DND-41 (cell line): ENCODE measurements at places on chromosomes 13 and 19.

- no peak for DNase-seq
Measured at GRCh38 chr13:67095621-67096020, 134.5 kb downstream of the PCDH9 start.

DNA sequence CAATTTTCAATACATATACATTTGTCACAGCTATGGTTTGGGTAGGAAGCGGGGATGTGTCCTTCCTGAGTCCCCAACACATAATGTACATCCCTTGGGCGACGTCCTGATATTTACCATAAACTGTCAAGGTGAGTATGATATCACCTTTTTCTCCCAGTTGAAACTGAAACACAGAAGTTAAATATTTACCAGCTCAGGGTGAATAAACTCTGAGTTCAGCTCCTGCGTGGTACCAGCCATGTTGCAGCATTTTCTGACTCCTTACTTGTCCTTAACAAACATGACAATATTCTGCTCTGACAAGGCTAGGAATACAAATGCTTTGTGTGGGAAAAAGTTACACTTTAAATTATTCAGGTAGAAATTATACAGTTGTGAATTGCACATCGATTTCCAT, 294.2 kb downstream of the TEX29 start:
- no peak for DNase-seq

GRCh38 chr13:42561752-42562467, 12.0 kb upstream of the TNFSF11 start:
- no peak for DNase-seq

DNA sequence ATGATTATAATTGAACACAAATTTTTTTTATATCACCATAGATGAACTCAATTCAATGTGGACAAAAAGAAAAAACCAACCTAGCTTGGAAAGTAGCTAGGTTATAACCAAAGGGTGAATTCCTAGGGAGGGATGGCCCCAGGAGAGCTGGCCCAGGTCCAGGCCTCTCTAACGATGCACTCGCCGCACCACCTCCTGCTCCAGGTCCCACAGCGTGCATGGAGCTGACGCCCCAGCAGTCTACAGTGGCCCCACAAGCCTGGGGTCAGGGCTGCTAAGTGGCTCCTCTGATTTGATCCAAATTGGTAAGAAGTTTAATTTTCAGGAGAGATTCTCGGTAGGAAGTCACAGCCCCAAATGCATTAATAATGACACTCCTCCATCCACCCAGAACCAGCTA, 48.8 kb downstream of the TSHZ3 start:
- DNase-seq: no peak

GRCh38 chr13:37143911-37144310, 38.4 kb upstream of the CSNK1A1L start:
- no peak for DNase-seq

- no peak for DNase-seq
Measured at GRCh38 chr19:54616057-54616456, 14.2 kb upstream of the LILRB1 start.

- DNase-seq: no peak
Measured at GRCh38 chr19:54431255-54431838, 16.1 kb downstream of the TTYH1 start.

DNA sequence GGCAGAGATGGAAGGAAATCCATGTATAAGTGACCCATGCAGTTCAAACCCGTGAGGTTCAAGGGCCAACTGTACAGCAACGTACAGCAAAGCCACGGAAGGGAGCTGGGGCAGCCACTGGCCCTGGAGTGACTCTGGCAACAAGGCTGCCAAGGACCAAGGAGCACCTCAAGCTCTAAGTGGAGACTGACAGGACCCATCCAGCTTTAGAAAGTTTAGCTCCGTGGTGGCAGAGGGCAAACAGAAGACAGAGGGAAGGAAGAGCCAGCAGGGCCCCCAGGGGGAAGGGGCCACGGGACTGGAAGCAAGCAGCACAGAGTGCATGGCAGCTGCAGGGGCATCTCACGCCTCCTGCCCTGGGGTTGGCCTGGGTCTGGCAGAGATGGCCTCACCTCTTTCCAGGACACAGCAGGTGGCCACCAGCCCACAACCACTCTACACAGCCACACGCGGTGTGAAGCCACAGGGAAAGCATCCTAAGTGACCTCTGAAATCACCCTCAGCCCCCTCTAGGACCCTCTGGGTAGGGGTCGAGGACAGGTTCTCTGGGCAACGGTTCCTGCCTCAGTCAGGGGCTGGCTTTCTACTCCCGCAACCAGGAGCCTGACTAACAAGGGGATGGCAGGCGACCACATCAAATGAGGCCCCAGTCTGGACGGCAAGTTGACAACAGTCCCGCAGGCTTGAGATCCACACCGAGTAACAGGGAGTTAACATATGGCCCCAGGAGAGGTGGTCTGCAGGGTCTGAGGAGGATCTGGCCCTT, 3.8 kb downstream of the MIER2 start:
- DNase-seq: no peak

DNA sequence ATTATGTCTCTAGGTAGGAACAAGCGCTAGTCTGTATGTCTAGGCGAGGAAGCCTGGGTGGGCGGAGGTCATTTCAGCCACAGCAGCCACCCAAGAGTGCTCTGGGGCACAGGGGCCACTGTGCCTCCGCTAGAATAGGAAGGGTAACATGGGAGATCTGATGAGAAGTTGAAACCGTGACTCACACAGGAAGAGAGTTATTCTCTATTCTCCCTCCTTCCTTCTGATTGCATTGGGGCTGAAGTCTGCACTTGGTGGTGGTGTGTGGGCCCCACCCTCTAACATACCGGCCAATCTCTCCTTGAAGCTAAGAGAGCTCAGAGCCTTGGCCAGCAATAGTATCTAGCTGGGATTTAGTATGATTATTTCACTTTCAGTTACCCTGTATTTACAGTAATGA, 20.3 kb upstream of the GGACT start:
- DNase-seq: no peak

DNA sequence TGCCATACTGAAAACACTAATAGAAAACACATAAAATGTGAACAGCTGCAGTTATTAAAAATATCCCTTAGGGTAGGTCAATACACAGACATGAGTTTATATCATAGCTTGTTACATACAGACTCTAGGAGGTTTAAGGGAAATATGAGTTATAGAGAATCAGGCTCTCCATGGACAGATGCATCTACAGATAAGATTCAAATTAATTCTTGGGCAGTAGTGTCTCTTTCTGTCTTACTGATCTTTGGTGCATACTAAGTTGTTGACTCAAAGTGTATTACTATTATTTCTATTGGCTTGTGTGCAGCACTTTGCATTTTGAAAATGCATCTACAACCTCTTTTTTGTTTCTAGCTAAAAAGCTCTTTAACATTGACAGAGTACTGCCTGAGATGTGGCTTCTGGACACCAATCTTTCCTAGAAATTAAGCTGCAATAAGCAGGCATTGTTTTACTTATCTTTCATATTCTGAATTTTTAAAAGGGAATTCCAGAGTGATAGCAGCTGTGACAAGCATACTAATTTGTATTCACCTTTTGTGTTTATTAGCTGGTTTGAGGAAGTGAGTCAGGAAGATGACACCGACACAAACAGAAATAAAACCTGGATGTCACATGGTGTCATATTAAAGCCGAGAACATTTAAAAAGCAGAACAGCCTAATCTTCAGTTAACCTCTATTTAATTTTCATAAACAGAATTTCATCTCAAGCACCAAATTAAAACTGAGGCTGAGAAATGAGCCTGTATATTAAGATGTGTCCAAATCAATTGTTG, 399.0 kb downstream of the PCDH9 start:
- no peak for DNase-seq

DNA sequence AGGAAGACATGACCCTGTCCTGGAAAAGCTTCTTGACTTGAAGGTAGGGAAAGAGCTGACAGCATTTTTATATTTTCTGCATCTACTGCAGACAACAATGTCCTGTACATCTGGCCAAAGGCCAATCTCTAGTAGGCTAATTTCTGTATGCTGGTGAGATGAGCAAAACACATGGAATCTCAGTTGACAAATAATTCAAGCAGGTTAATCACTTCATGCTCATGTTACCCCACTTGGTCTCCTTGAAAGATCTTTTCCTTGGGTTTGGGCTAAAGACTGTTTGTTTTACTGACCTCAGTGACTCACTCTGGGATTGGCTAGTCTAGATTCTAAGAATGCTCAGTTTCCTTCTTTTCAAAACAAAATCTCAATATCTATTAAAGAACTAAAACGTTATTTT, 298.8 kb downstream of the LMO7 start:
- DNase-seq: no peak

DNA sequence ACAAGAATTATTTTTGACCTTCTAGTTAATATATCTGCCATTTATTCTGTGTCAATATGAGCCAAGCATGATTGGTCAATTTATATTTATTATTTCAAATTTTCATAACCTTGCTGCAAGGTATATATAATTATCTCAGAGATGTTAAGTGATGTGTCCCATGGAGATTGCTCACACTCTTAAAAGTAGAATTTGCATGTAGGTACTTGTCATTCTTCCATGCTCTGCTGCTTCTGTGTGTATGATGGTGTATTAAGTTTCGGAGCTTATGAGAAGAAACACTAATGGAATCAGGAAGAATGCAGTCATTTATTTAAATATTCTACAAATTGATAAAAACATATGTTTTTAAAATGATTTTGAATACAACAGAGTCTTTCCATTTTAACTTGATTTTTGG, 586.8 kb upstream of the MIR17HG start:
- no peak for DNase-seq

DNA sequence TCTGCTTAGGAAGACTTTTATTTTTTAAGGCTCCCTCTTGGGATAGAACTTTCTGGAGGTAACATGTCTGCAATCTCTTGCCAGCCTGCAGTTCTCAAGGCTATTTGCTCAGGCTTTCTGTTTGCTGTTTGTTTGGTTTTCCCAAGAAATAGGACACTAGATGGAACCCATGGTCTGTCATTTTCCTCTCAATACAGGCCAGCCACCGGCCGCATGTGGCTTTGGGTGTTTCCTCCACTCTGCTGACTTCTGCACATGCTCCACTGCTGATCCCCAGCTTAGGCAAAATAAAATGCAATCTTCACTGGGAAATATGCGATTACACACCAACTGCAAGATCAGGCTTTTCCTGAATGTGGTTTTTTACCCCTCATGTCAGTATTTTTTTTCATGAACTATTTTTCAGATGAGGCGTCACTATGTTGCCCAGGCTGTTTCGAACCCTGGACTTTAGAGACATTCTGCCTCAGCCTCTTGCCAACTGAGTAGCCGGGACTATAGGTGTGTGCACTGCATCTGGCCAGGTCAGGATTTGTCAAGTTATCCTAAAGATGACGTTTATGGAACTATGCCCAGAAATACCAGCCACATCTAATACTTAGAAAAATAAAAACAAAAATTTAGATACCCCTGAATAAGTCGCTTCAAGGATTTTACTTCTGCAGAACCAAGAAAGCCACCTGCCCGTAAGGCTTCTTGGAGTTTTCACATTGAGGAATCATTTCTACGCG, 94.3 kb upstream of the PABPC3 start:
- DNase-seq: no peak

GRCh38 chr19:44757735-44758505, 9.4 kb downstream of the BCL3 start:
- DNase-seq: no peak

DNA sequence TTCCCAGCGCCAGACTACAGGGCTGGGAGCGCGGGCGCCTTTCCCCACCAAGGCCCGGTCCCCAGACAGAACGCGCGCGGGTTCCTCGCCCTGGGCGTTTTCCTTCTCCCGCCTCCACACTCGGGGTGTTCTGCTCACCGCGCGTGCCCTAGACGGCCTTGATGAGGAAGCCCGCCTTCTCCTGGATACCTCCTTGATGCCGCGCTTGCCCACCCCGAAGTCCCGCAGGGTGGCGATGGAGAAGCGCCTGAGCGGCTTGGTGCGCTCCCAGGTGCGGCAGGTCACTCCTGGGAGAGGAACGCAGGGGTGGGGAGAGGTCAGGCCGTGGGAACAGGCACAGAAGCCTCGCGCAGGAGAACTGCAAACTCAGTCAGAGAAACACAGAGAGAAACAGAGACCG, 34.8 kb downstream of the CYP2B6 start:
- DNase-seq: no peak

DNA sequence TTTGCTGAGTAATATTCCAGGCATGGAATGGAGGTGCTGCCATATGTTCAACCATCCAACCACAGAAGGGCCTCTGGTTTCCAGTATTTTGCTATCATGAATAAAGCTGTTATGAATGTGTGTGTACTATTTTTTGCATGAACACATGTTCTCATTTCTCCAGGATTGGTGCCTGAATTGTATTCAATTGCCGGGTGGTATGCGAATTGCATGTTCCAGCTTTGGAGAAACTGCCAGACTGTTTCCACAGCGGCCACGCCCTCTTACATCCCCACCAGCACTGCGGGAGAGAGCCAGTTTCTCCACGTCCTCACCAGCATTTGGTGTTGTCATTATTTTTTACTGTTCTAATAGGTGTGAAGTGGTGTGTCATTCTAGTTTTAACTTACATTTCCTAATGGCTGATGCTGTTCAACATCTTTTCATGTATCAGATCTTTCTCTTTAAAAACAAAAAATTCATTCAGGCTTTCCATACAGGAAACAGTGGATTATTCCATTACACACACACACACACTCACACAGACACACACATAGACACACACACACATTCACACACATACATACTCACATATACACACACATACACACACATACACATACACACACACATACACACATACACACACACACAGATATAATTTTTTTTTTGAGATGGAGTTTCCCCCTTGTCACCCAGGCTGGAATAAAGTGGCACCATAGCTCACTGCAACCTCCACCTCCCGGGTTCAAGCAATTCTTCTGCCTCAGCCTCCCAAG, 154.1 kb downstream of the PTPRS start:
- DNase-seq: no peak
